ENCODE measurements at places on chromosomes 3 and 15.
A peak's percentile ranks its signal among the peaks of the same experiment; 100 is the strongest.

- H3K4me3 ChIP-seq, result peak overlapping the region; percentile 22
- H3K27me3 ChIP-seq, result no peaks in the 10 kb centered on the region
- peak overlapping the region; percentile 73 for H3K27ac ChIP-seq
- H3K4me1 ChIP-seq, result peaks cover 87% of the 10 kb centered on the region
These were observed 8.4 kb downstream of the TMOD3 start for GRCh38 chr15:51837792-51838251.

DNA sequence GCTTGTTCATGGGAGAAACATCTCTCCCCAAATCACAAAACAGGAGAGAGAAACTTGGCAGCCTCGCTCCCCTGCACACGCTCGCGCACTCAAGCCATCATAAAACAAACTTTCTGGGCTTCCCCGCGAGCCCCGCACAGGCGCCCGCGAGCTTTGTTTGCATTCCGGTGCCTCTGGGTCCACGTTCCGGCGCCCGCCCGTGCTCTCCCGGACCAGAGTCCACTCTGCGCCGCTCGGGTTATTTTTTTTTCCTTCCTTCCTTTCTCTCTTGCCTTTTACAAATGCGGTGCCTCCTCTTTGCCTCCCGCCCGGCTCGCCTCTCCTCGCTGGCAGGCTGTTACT, 363 bp downstream of the MAGI1 start:
- DNase-seq, result no peak
- H3K36me3 ChIP-seq, result no peaks in the 10 kb centered on the region
- peaks cover 78% of the 10 kb centered on the region for H3K27me3 ChIP-seq
- peak overlapping the region; percentile 74 for H3K4me3 ChIP-seq
- H3K27ac ChIP-seq, result no peak overlapping the region

DNA sequence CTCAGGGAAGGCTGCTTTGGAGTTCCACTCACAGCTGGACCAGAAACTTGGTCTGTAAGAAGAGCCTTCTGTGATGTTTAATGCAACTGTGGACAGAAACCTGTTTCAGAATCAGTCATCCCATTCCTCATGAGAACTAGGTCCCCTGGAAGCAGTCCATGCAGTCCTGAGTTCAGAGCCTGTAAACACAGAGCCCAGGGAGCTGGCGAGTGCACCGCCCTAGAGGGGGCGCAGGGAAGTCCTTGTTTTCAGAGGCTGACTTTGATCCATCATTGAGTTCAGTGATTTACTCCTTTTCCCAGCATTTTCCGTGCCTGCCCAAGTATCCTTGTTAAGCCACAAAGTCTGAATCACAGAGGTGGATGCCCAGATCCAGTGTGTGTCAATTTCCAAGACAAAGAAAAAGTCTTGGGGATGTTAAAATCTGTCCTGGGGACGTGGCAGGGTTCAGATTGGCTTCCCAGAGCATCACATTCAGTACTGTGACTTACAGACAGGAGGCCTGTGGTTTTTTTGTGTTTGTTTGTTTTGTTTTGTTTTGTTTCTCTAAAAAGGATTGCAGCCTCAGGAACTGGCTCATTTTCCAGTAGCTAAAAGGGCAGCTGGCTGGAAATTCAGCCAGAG, 9.8 kb upstream of the TXNRD3 start:
- no peak overlapping the region for H3K4me3 ChIP-seq
- no peak for DNase-seq
- peaks cover 8% of the 10 kb centered on the region for H3K4me1 ChIP-seq
- peaks cover 18% of the 10 kb centered on the region for H3K27me3 ChIP-seq

- H3K27me3 ChIP-seq, result peaks cover 19% of the 10 kb centered on the region
- no peak overlapping the region for H3K27ac ChIP-seq
These were observed 8.6 kb upstream of the TEX9 start for GRCh38 chr15:56356616-56357015.

DNA sequence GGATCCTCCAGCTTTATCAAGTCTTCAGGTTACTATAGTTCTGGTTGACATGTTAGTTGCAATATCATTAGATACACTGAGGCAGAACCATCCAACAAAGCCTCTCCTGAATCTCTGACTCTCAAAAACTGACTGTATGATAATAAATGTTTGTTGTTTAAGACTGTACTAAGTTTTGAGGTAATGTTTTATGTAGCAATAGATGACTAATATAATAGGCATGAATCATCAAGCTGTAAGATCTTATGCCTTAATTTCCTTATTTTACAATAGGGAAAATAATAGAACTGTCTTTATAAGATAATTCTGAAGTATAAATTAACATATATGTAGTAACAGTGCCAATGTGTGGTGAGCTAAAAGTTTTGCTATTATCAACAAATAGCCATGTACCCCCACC, 88.9 kb upstream of the TBC1D5 start:
- no peak for DNase-seq
- no peaks in the 10 kb centered on the region for H3K36me3 ChIP-seq
- H3K27me3 ChIP-seq, result peaks cover 33% of the 10 kb centered on the region
- no peak overlapping the region for H3K4me3 ChIP-seq

DNA sequence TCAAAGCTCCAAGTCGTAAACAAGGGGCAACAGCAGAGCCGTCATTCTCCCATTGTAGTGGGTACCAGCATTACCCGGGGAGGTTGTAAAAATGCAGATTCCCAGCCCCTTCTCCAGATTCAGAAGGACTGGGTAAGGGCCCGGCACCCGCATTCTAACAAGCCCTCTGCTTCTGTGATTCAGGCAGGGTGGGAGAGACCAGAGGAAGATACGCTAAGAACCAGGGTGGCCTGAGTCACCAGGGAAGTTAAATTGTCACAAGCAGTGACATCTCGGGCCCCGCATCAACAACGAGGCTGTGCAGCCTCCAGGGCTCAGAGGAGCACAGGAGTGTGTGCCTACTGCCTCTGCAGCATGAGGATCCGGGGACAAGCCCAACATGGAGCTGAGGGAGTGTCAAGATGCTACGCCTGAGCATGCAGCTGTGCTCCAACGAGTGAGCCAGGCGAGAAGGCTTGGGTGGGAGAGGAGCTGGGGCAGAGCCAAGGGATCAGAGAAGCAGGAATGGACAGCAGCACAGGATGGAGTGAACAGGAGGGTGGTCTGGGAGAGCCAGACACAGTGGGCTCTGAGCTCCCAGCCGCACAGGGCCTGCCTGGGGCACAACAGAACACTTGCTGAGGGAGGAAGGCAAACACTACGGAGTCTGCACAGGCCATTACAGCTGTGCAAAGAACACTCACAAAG, 68.5 kb downstream of the CPN2 start:
- peaks cover 29% of the 10 kb centered on the region for H3K27me3 ChIP-seq
- no peak overlapping the region for H3K4me3 ChIP-seq
- peaks cover 3% of the 10 kb centered on the region for H3K36me3 ChIP-seq
- no peaks in the 10 kb centered on the region for H3K4me1 ChIP-seq
- H3K27ac ChIP-seq, result no peak overlapping the region

DNA sequence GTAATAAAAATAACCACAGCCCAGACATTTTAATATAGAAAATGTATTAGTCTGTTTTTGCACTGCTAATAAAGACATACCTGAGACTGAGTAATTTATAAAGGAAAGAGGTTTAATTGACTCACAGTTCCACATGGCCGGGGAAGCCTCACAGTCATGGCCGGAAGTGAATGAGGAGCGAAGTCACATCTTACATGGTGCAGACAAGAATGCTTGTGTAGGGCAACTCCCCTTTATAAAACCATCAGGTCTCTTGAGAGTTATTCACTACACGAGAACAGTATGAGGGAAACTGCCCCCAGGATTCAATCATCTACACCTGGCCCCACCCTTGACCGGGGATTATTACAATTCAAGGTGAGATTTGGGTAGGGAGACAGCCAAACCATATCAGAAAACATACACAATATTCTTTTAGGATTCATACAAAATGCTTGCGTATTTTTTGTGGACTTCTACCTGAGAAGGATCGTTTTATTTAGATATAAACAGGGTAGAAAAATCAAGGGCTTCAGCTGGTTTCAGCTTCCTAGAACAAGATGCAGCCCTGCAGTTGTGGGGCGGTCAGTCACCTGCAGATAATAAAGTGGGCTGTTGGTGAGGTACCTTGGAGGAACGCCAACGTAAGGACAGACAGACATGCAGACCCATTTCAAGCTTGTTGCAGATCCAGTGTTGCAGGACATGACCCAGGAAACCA, 101.9 kb downstream of the TNIK start:
- no peaks in the 10 kb centered on the region for H3K27me3 ChIP-seq
- peaks cover 59% of the 10 kb centered on the region for H3K4me1 ChIP-seq
- H3K27ac ChIP-seq, result no peak overlapping the region
- H3K4me3 ChIP-seq, result no peak overlapping the region

- peaks cover 28% of the 10 kb centered on the region for H3K4me1 ChIP-seq
- no peak overlapping the region for H3K4me3 ChIP-seq
- no peaks in the 10 kb centered on the region for H3K27me3 ChIP-seq
- H3K27ac ChIP-seq, result peak overlapping the region; percentile 2
- DNase-seq, result no peak
- peaks cover 13% of the 10 kb centered on the region for H3K36me3 ChIP-seq
These were observed 21.3 kb downstream of the SLC35G2 start for GRCh38 chr3:136840252-136840651.

- H3K4me1 ChIP-seq, result peaks cover 1% of the 10 kb centered on the region
- no peak for DNase-seq
- H3K27me3 ChIP-seq, result no peaks in the 10 kb centered on the region
- no peak overlapping the region for H3K27ac ChIP-seq
- H3K36me3 ChIP-seq, result peaks cover 8% of the 10 kb centered on the region
These were observed 303.0 kb upstream of the TPRG1 start for GRCh38 chr3:188868803-188869202.

DNA sequence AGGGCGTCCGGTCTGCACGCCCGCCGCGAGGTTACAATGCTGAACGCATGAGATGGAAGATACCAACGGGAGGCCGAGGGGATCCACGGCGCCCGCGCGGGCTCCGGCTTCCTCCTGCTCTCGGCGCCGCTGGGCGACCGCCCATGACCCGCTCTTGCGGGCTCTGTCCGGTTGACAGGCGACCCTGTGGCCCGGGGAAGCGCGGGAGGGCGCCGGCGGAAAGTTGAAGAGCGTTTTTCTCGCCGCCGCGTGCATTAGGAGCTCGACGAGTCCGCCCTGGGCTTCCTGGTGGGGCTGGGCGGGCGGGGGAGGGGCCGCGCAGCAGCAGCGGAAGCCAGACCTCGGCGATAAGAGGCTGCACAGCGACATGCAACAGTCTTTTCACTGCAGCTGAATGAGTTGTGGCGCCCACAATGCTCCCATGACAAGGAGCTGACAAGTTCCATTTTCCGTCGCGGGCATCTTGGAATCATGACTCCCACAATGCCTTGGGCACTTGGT, at the start of gene MBNL1:
MBNL1 (plus strand) TSS at position 375 of the 501 bp plus-strand sequence. CDS start 31,265 bp downstream, outside the sequence.
- H3K36me3 ChIP-seq, result peaks cover 59% of the 10 kb centered on the region
- H3K4me3 ChIP-seq, result peak within 1 kb of the TSS; percentile 83
- peak; percentile 75 for DNase-seq
- H3K4me1 ChIP-seq, result peaks cover 61% of the 10 kb centered on the region
- no peaks in the 10 kb centered on the region for H3K27me3 ChIP-seq

DNA sequence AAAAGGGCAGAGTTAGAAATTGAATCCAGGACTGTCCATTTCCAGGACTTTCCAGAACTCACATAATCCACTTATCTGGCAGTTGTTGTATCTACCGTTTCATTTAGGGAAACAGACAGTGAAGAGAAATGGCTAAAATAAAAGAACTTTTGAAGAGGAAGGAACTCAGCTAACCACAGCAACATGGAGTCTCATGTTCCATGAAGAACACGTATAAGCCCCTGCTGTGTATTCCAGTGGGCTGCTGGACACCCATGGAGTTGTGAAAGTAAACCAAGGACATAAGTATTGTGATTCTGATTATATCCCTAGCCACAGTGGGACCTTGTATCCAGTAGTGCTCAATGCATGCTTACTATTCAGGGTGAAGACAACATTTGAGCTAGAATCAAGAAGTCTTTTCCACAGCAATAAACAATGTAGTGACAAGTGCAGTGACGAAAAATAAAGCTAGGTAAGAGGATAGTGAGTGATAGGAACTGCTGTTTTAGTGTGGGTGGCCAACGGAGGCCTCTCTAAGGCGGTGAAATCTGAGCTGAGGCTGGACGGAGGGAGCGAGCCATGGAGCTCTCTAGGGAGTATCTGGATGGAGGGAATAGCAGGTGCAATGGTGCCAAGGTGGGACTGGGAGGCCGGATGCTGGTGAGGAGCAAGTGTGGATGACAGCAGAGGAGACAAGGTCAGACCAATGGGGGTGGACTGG, 26.8 kb upstream of the TRH start:
- no peak overlapping the region for H3K4me3 ChIP-seq
- H3K36me3 ChIP-seq, result peaks cover 2% of the 10 kb centered on the region
- no peak for DNase-seq
- H3K27me3 ChIP-seq, result peaks cover 61% of the 10 kb centered on the region
- no peaks in the 10 kb centered on the region for H3K4me1 ChIP-seq

GRCh38 chr3:146382386-146382785, 87.0 kb downstream of the PLSCR2 start:
- H3K27me3 ChIP-seq, result no peaks in the 10 kb centered on the region
- DNase-seq, result no peak
- no peak overlapping the region for H3K27ac ChIP-seq
- no peaks in the 10 kb centered on the region for H3K36me3 ChIP-seq
- H3K4me1 ChIP-seq, result no peaks in the 10 kb centered on the region

DNA sequence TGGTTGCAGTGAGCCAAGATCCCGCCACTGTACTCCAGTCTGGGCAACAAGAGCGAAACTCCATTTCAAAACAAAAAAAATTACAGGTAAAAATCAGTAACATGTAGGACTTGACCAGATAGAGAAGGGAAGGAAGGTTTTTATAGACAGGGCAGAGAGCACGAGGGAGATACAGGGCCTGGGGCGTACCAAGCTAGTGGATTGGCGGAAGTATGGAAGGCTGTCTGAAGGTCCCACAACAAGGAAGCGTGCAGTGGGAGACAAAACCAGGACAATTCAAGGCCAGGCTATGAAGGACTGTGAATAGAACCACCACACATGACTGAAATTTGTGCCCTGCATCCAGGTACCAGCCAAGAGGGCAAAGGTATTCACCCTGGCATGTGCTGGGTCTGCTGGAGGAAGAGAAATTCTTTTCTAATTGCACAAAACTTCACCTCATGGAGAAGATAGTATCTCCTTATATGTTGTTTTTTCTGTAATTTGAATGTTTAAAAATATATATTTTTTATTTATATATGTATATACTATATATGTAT, 33.0 kb upstream of the BCL2A1 start:
- H3K4me3 ChIP-seq, result no peak overlapping the region
- H3K27ac ChIP-seq, result no peak overlapping the region
- H3K27me3 ChIP-seq, result no peaks in the 10 kb centered on the region
- H3K36me3 ChIP-seq, result peaks cover 7% of the 10 kb centered on the region
- no peak for DNase-seq
